ENCODE measurements at places on chromosomes 12 and 14.

- DNase-seq = no peak
- H3K4me1 ChIP-seq = peaks cover 13% of the 10 kb centered on the region
- no peak overlapping the region for H3K27ac ChIP-seq
- peaks cover 2% of the 10 kb centered on the region for H3K27me3 ChIP-seq
- no peak overlapping the region for H3K4me3 ChIP-seq
- H3K36me3 ChIP-seq = no peaks in the 10 kb centered on the region
Observed at GRCh38 chr12:25585021-25585523, 32.0 kb upstream of the LMNTD1 start.

- H3K27me3 ChIP-seq = peaks cover 2% of the 10 kb centered on the region
- H3K4me3 ChIP-seq = no peak overlapping the region
- H3K36me3 ChIP-seq = no peaks in the 10 kb centered on the region
Observed at GRCh38 chr14:57302883-57303282, 34.1 kb downstream of the AP5M1 start.

DNA sequence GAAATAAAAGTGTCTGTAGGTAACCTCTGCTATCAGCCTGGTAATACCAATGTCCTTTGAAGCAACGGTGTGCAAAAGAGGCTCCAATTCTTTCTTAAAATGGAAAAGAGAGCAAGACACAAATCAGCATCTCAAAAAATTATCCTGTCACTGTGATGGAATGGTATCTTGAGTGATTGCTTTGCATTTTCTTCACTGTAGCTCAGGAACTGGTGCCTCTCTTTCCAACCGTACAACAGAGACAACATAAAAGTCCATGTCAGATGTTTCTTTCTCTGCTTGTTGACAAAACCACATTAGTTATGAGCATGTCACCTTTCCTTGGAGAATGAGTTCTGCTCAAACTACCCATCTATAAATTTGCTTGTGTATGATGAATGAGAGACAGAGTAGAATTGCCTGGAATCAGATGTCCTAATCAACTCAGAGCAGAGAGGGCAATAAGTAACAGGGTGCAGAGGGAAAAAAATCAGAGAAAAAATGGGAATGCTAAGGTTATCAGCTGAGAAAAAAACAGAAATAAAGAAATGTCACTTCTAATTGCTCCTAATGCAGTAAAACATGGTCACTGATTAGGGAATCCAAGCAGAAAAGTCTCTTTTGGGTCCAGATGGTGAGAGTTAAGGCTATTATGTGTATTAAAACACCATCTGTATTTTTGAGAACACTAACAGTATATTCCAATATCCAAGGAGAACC lies 465.0 kb upstream of the ATP2B1 start:
- H3K27me3 ChIP-seq = no peaks in the 10 kb centered on the region
- H3K4me3 ChIP-seq = no peak overlapping the region
- no peak for DNase-seq
- H3K36me3 ChIP-seq = no peaks in the 10 kb centered on the region
- H3K4me1 ChIP-seq = no peaks in the 10 kb centered on the region

GRCh38 chr12:63305901-63306875 lies 155.2 kb upstream of the AVPR1A start:
- no peak for DNase-seq
- no peak overlapping the region for H3K4me3 ChIP-seq
- peaks cover 7% of the 10 kb centered on the region for H3K27me3 ChIP-seq
- no peak overlapping the region for H3K27ac ChIP-seq

GRCh38 chr12:18391151-18391550 lies 129.8 kb downstream of the PIK3C2G start:
- H3K36me3 ChIP-seq = no peaks in the 10 kb centered on the region
- no peaks in the 10 kb centered on the region for H3K27me3 ChIP-seq
- H3K27ac ChIP-seq = no peak overlapping the region
- no peaks in the 10 kb centered on the region for H3K4me1 ChIP-seq

DNA sequence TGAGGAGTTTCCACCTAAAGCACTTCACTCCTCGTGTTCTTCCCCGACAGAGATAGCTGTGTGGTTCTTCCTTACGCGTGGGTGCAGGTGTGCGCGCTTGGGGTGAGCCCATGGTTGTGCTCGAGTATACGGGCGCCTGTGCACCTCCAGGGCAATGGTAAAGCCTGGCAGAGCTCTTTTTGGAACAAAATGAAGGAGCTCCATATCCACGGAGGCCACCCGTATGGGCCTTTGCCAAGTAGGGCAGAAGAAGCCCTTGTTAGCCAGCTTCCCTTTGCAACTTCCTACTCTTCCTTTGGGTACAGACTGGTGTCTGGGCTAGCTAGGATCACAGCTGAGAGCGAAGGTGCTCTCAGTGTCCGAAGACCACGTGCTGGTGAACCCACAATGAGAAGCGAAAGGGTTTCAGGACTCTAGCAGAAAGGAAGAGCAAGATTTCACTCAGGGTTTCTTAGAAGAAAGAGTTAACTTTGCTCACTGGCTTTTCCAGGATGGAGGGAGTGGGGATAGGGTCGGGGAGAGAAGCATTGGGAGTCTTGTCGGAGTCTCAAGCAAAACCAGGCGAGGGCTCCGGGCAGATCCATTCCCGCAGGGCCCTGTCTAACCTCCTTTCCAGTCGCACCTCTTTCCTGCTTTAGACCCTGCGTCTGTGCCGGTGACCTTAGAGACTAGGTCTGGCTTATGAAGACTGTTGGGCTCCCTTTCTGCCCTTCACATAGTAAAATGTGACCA lies 960 bp upstream of the LRFN5 start:
- DNase-seq = no peak
- peaks cover 22% of the 10 kb centered on the region for H3K27me3 ChIP-seq
- H3K36me3 ChIP-seq = no peaks in the 10 kb centered on the region
- H3K27ac ChIP-seq = no peak overlapping the region
- no peak overlapping the region for H3K4me3 ChIP-seq
- H3K4me1 ChIP-seq = no peaks in the 10 kb centered on the region

DNA sequence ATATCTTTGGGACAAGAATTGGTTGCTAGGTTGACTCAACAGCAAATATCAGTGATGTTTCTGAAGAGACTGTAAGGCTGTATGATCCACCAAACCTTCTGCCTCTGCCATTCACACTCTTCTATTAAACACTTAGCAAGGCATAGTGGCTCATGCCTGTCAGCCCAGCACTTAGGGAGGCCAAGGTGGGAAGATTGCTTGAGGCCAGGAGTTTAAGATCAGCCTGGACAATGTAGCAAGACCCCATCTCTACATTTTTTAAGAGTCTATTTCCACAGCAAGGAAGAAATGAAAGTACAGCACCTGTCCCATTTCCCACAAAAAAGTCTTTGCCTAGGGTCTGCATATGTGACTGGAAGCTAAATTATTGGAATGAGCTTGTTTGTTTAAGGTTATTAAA lies 7.8 kb downstream of the ARG2 start:
- H3K27ac ChIP-seq = no peak overlapping the region
- H3K4me3 ChIP-seq = no peak overlapping the region
- peaks cover 4% of the 10 kb centered on the region for H3K27me3 ChIP-seq
- no peaks in the 10 kb centered on the region for H3K36me3 ChIP-seq

GRCh38 chr12:81819991-81820633 lies 61.0 kb upstream of the PPFIA2 start:
- H3K4me3 ChIP-seq = no peak overlapping the region
- peaks cover 6% of the 10 kb centered on the region for H3K4me1 ChIP-seq
- no peaks in the 10 kb centered on the region for H3K36me3 ChIP-seq
- no peaks in the 10 kb centered on the region for H3K27me3 ChIP-seq
- no peak overlapping the region for H3K27ac ChIP-seq

Measured in immature natural killer cell (primary cell).